Activated CD4-positive, alpha-beta T cell treated with anti-CD3 and anti-CD28 coated beads, Interleukin-2, amount 50 U/mL, for 1 hour (primary cell): ENCODE measurements at places on chromosomes 4 and X.
A peak's percentile ranks its signal among the peaks of the same experiment; 100 is the strongest.

DNA sequence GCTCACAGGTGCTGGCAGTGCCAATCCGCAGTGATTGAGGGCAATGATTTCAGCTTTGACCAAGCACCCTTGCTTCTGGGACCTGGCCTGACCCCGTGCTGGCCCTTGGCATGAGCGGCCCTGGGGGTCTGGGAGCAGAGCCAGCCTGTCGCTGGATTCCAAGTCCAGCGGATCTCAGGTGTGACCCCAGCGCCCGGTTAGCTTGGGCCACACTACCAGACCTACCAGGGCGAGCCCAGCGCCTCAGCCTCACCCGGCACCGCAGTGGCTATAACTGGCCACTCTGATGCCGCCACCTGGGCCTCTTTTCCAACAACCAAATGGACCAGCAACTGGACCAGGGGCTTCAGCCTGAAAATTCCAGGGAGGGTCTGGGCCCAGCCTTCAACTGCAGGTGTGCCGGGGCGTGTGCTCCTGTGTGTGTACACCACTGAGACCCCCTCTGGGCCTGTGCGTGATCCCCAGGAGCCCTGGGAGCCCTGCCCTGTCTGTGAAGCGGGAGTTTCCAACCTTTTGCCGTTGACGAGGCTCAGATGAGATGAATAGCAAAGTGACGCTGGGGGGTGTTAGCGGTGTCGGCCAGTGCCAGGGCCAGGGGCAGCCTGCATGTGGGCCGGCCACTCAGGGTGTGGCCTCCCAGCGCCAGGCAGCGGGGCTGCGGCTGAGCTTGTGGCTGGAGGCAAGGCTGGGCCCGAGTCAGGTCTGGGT, 658 bp downstream of the SH3TC1 start:
- DNase-seq: peak; percentile 27

GRCh38 chr4:5701971-5702370, 6.4 kb downstream of the EVC2 start:
- DNase-seq: no peak

- DNase-seq: no peak
Observed at GRCh38 chr4:165027762-165028402, 3.9 kb upstream of the TRIM60 start.

DNA sequence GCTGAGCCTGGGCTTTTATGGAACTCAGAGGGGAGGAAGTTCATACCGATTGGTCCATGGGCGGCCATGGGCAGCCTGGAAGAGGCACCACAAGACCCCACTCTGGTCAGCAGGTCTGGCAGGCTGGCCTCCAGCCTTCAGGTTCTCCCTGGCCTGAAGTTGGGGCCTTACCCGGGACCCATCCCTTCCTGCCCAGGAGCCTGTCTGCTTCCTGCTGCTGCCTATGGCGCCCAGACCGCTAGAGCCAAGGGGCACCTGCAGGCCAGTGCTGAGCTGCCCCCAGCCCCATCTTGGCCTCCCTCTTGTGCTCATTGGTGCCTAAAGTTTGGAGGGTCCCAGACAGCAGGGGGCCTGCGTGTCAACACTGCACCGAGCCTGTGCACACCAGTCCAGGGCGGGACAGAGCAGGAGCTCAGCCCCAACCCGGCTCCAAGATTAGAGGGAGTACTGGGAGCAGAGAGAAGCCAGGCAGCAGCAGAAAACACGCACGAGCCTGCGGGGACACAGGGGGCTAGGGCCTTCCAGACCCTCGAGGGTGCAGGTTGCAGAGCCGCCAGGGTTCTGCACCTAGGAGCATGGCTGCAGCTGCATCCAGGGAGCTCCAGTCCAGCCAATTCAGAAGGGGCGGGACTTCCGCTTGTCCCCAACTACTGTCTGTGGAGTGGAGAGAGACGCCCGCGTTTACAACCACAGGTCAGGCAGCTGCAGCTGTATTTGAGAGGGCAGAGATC, 30.7 kb upstream of the ZNF280C start:
- no peak for DNase-seq

GRCh38 chr4:41069838-41070237, 144.5 kb downstream of the APBB2 start:
- DNase-seq: no peak

DNA sequence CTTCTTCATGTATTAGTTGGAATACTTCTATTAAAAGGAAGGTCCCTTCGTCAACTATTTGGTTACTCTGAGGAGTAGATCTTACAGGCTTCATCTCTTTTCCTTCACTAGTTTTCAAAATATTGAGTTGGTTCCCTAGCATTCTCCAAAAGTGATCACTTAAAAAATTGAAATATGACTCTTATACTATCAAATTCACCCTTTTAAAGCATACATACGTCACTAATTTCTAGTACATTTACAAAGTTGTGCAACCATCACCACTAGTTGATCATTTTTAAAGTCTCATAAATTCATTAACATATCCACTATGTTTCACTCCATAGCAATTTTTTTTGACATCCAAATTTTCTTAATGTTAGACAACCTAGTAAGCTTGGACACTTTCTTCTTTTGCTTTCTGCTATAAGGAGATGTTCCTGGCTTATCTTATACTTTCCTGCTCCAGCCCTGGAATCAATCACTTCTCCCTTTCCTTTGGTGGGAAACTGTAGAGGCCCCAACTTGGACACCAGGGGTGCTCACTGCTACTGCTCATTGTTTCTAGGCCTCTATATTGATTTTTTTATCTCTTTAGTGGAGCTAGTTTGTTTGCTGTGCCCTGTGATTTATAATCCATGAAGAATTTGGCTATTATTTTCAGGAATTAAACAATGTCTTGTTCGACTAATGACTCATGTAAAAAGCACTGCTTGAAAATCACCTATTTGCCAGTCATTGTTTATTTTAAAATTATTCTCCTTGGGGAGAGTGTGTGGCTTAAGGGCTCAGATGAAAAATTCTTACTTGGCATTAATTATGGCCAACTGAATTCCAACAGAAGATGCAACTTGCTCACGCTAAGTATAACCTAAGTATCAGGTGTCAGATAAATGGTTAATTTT, 4.0 kb upstream of the ZFX start:
- no peak for DNase-seq

GRCh38 chr4:89298155-89298554, 9.4 kb downstream of the GPRIN3 start:
- peak; percentile 32 for DNase-seq

DNA sequence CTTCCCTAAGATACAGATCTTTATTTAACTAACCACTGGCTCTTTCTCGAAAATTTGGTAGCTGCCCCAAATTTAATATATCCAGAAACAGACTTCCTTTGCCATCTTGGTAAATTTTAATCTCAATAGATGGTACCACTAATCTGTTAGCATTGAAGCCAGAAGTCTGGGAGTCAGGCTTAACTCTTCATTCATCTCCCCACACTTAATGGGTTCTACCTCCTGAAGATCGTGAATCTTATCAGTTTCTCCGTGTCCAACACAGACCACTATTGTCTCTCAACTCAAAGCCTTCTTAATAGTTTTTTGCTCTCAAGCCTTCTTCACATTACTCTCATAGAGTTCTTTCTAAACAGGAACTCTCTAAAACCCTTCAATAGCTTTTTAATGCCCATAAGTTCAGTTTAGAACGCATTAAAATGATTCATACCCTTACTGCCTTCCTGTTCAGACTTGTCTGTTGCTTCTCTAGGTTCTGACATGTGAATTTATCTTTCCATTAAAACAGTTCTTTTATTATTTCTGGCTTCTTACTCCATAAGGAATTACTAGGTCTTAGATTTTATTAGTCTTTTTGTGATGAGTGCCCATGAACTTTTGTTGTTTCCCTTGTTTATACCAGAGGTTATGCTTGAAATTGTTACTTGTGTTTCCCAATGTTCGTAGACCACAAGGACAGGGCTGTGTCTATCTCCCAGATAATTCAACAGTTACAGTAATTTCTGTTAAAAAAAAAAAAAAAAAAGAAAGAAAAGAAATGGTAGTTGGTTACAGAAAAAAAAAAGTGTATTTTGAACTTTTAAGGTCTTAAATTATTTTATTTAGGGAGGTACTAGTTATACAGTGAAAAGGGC, 54.7 kb downstream of the SMARCAD1 start:
- no peak for DNase-seq

GRCh38 chrX:134654398-134655012, 3.8 kb downstream of the PLAC1 start:
- no peak for DNase-seq

DNA sequence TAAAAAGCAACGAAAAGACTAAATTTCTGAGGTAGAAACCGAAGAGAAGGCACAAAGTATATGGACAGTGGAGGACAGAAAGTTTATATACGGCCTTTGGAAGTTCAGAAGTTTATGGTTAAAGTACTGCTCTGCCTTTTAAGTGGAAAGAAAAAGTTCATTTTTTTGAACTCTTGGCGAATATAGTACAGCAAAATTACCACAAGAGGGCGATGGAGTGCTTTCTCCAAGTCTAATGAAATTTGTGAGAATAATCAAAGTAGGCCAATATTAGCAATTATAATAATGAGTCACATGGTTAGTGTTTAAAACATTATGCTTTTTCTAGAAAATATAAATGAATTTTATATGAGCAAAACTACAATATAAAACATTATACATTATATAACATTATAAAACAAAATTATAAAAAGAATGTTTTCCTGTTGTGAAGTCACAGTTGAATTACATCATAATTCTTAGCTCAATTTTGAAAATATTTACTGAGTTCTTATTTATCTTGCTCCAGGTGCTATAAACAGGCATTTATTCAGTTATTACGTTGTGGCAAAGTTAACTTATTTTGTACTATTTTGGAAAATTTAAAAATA, 136.2 kb upstream of the BMPR1B start:
- no peak for DNase-seq

DNA sequence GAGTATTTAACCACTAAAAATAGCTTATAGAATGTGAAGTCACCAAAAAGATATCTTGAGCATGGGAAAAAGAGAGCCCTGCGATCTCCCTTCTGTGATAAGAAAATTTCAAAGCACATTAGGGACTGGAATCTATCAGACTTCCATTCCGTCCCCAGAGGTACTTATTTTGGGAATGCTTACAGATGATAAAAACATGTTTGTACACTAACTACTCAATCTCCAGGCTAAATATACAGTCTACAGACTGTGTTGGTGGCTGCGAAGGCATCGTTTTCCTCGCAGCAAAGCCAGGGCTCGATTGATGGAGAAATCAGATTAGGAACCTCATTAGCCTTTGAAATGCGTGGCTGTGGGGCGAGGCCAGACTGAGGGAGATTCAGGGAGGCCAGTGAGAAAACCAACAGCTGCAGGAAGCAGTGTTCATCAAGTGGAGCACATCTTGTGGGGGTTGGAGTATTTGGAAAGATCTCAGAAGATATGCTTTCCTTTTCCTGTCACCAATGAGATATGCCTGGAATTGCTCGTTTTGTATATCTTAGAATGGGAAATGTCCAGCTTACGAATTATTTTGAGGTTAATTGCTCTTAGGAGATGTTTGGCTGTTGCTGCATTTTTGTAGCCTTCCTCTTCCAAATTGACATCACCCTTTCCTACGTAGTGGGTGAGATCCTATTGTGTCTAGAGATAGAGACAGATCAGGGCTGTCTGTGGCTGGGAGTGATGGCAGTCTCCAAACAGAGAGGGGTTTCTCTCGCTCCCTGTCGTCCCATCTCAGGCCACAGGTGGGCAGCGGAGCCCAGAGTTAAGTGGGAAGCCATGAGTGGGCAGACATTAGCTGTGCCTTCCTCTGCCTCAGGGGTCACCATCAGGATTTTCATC, 224.9 kb upstream of the FAT1 start:
- DNase-seq: no peak

DNA sequence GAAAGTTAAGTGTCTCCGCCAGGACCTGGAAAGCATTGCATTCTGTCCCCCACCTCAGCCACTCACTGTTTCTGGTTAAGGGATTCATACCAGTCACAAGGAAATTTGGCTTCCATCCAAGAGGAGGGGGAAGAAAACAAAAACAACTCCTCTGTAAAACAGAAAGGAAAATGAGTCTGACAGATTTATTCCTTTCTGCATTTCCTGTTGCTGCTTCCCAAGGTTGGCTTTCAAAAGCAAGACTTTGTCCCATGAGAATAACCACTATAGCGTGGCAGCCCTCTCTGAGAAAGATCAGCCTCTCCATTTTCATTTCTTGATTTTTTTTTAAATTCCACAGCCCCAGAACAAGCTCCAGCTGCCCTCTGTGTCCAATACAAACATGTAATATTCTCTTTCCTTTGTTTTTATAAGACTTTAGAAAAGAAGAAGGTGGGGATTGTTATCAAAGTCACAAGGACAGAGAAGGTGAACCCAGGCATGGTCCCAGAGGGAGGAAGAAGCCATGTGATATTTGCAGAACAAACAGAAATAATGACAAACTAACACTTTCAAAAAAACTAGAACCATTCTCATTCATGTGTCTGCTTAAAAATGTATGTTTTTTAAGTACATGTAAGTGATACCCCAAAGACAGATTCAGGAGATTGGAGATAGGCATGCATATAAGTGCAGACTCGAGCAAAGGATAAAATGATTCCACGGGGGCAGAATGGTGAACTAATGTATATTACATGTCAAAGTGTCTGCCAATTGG, 90.7 kb upstream of the DCLK2 start:
- DNase-seq: no peak

DNA sequence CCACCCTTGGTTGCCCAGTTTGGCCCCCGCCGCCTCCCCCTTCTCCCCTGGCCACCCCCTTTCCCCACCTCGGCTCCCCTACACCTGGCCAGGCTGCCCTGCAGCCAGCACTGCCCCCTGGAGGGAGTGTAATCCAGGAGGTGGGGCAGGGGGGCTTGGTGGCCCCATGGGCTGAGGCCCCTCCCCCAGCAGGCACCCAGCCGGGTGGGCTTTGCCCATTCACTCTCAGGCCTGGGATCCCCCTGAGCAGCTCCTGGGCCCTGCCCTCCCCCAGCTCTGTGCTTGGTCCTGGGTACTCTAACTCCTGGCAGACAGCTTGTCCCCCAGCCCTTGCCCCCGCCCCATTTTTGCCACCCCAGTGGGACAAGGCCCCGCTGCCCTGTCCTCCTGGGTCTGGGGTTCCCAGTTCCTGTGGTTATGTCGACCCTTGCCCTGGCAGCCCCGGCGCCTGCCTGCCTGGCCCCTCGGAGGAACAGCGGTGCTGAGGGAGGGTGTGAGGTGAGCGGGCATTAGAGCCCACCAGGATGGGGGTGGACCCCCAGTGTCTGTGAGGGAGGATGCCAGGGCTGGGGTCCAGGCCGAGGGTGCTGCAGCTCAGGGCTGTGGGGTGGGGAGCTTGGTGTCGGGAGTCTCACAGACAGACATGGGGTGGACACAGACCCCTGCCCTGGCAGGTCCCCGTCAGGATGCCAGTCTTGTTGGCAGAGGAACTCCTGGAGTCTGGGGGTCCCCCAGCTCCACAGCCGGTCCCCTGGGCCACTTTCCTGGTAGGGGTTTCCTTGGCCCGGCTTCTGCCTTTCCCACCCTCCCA, 10.2 kb downstream of the NAT8L start:
- no peak for DNase-seq

DNA sequence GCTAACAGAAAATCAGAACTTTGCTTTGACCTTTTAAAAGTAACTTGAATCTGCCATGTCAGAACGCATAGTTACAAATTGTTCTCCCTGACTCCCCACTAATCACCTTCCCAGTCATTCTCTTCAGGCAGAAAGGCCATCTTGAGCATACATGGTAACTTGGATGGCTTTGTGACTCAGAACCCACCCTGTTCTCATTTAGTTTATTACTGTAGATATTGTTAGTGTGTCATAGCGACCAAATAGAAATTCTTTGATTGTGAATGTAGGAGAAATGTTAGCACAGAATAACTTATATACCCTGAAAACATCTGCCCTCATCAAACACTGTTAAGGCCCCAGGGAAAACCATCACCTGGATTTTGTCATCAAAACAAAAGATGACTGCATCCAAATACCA, 382.0 kb downstream of the MAGEB5 start:
- no peak for DNase-seq
